Natural killer cell treated with Interleukin-12 subunit alpha and Interleukin-12 subunit beta and Interleukin-15 and Interleukin-18, amount 100 ng/mL, for 72 hours (primary cell): ENCODE measurements at places on chromosomes 4 and X.

- peak overlapping the region; percentile 63 for H3K4me3 ChIP-seq
- DNase-seq, result no peak
- peaks cover 16% of the 10 kb centered on the region for H3K36me3 ChIP-seq
- peak overlapping the region; percentile 98 for H3K27ac ChIP-seq
Measured at GRCh38 chr4:6195602-6196319, 4.6 kb downstream of the JAKMIP1 start.

DNA sequence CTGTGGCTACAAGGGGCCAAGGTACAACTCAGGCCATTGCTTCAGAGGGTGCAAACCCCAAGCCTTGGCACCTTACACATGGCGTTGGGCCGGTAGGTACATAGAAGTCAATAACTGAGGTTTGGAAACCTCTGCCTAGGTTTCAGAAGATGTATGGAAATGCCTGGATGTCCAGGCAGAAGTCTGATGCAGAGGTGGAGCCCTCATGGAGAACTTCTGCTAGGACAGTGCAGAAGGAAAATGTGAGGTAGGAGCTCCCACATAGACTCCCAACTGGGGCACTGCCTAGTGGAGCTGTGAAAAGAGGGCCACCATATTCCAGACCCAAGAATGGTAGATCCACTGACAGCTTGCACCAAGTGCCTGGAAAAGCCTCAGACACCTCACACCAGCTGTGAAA, 92.1 kb upstream of the SFRP2 start:
- no peak overlapping the region for H3K4me3 ChIP-seq
- no peaks in the 10 kb centered on the region for H3K4me1 ChIP-seq
- no peak overlapping the region for H3K27ac ChIP-seq
- DNase-seq, result no peak
- H3K27me3 ChIP-seq, result peaks cover 4% of the 10 kb centered on the region

GRCh38 chr4:13700021-13700857, 72.7 kb upstream of the BOD1L1 start:
- no peak for DNase-seq
- H3K4me1 ChIP-seq, result no peaks in the 10 kb centered on the region
- no peak overlapping the region for H3K4me3 ChIP-seq
- H3K27ac ChIP-seq, result no peak overlapping the region
- no peaks in the 10 kb centered on the region for H3K36me3 ChIP-seq

GRCh38 chr4:80903020-80903419, 127.5 kb upstream of the BMP3 start:
- peaks cover 14% of the 10 kb centered on the region for H3K27me3 ChIP-seq
- no peaks in the 10 kb centered on the region for H3K4me1 ChIP-seq
- H3K36me3 ChIP-seq, result peaks cover 14% of the 10 kb centered on the region
- no peak for DNase-seq
- H3K27ac ChIP-seq, result no peak overlapping the region
- no peak overlapping the region for H3K4me3 ChIP-seq

- H3K4me1 ChIP-seq, result peaks cover 26% of the 10 kb centered on the region
- H3K27ac ChIP-seq, result no peak overlapping the region
- no peaks in the 10 kb centered on the region for H3K36me3 ChIP-seq
- no peak overlapping the region for H3K4me3 ChIP-seq
Measured at GRCh38 chr4:7516773-7517144, 82.0 kb upstream of the PSAPL1 start.

DNA sequence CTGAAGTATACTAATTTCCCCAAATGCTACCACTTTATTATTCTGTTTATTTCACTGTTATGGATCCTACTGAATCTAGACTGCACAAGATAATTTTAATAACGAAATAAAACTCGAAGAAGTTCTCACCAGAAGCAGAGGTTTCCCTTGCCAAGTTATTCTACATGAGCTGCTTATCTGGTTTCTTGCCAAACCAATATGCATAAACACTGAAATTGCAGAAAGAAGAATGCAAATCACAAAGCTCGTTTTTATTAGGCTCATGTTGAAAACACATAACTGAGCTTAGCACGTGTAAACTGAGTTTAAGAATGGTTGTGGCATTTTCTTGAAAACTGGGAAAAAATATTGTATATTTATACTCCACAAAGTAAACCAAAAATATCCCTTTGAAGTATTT, 35.9 kb downstream of the GRID2 start:
- H3K36me3 ChIP-seq, result no peaks in the 10 kb centered on the region
- no peak overlapping the region for H3K27ac ChIP-seq
- H3K4me3 ChIP-seq, result no peak overlapping the region
- no peaks in the 10 kb centered on the region for H3K27me3 ChIP-seq
- DNase-seq, result no peak

GRCh38 chr4:56468097-56468422, 643 bp downstream of the SRP72 start:
- H3K36me3 ChIP-seq, result peaks cover 16% of the 10 kb centered on the region
- no peaks in the 10 kb centered on the region for H3K27me3 ChIP-seq
- DNase-seq, result no peak
- H3K27ac ChIP-seq, result peak overlapping the region; percentile 96

- H3K27ac ChIP-seq, result no peak overlapping the region
- peaks cover 36% of the 10 kb centered on the region for H3K27me3 ChIP-seq
- no peak for DNase-seq
- H3K4me1 ChIP-seq, result no peaks in the 10 kb centered on the region
Measured at GRCh38 chrX:15430584-15430983, 46.4 kb upstream of the VEGFD start.

DNA sequence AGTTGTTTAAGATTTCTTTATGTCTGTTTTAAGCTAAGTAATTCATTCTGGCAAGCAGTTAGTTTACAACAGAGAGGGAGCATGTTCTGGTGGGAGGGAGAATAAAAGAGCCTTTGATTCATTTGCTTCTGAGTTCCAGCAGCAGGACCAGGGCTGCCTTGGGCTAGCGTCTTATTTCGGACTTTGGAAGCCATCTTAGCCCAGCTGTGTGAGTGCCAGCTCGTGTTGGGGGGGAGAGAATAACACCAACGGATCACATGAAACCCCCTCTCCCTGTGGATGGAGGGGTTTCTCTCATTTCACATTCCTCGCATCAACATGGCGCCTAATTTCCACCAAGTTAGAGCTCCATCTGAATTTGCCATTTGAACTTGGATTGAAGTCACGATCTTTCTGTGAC, 7.4 kb downstream of the GAB1 start:
- H3K4me1 ChIP-seq, result no peaks in the 10 kb centered on the region
- H3K27me3 ChIP-seq, result peaks cover 6% of the 10 kb centered on the region
- H3K27ac ChIP-seq, result no peak overlapping the region
